ENCODE measurements at places on chromosomes 6 and 20.

- DNase-seq, result peak; percentile 25
Measured at GRCh38 chr6:112946051-112946450, 598.9 kb downstream of the RFPL4B start.

GRCh38 chr6:54981647-54982046 is 135.1 kb downstream of the FAM83B start:
- peak; percentile 94 for DNase-seq

DNA sequence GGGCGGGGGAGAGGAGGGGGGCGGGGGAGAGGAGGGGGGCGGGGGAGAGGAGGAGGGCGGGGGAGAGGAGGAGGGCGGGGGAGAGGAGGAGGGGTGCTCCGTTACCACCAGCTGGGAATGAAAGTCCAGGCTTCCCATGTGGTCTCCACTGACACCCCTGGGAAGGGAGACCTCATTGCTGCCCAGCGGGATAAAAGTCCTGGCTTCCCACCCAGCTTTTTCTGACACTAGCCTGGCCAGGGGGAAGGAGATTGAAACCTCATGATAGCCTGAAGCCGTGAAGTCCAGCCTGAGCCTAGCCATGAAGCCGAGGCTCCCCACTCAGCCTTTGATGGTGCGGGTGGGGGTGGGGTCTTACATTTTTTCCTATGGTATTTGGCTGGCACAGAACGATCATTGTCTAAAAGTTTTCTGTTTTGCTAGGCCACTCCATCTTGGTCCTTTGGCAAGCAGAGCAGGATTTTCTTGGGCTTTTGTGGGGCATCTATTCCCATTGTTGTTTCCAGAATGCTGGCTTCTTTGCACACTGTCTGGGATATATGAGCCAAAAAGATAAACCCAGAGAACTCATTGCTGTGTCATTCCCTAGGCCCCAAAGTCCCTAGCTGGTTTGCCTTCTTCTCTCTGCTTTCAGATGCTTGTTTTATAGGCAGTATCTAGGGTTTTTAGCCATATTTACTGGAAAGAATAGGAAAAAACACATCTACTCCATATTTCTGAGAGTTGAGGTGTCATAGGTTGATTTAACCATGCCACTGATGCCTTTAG is 67.9 kb upstream of the RNF24 start:
- peak; percentile 27 for DNase-seq

DNA sequence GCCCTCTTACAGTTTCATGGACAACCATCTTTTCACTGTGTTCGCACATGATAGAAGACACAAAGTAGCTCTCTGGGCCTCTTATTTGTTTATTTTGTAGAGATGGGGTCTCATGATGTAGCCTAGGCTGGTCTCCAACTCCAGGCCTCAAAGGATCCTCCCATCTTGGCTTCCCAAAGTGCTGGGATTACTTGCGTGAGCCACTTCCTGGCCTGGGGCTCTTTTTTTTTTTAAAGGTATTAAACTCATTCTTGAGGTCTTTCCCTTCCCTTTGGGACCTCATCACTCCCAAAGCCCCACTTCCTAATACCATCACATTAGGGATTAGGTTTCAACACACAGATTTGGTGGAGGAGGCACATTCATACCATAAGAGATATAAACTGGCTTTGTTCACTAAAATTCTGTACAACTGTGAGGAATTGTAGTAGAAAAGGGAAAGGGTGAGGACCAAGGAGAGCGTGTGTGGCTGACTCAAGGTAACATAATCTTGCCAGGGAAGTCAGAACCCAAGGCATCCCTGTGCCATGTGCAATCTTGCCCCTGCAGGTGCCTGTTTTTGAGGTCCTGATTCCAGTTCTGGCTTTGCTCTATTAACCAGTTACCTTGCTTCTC is 45.5 kb downstream of the EIF2S2 start:
- DNase-seq, result peak; percentile 73

- DNase-seq, result no peak
Measured at GRCh38 chr6:155187106-155187505, 76.7 kb upstream of the CLDN20 start.

GRCh38 chr6:157644043-157644810 is 178.8 kb upstream of the SNX9 start:
- DNase-seq, result peak; percentile 22

DNA sequence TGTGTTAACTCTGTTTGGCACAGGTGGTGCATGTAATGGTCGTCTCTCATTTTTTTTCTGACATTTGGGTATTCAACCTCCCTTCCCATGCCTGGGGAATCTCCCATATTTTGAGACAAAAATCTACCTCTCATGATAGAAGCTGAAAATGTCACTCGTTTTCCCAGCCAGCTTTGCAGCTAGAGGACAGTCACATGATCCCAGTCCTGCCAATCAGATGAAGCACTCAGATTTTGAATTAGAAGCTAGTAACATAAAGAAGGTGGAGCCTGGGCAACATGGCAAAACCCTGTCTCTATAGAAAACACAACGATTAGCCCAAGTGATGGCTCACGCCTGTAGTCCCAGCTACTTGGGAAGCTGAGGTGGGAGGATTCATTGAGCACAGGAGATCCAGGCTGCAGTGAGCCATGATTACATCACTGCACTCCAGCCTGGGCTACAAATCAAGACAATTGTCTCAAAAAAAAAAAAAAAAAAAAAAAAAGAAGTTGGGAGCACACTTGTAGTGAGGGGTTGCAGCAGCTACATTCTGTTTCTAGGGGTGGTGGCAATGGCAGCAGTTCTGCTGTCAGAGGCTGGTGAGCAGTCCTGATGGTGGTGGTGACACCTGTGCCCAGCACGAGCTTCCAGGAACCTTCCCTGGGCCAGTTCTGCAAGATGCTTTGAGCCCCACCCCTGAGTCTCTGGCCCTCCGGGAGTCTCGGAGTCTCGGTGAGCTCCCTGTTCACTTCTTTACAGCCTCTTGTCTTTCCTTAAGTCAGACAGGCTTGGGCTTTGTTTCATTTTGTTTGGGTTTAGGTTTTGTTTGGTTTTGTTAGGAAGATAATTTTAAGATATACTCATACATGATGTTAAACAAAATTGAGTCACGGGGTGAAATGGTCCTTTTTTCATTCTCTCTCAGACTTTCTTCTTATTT is 94.1 kb upstream of the KCNG1 start:
- DNase-seq, result peak; percentile 19

GRCh38 chr6:64217721-64218620 is 582.4 kb downstream of the PHF3 start:
- peak; percentile 87 for DNase-seq

DNA sequence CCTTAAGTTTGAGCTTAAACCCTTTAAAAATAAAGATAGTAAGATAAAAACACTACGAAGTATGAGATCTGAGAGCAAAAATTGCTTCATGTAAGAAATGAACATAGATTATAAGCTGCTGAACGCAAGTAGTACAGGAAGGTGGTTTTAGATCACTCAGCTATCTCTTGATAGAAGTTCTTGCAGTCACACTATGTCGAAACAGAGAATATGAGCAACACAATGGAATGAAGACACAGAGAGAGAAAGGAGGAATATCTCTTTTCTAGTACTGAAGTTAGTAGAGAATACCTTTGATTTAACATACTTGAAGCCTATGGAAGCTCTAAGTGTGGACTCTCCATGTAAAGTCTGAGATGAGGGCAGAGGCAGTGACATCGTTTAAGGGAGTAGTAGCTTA is 162.7 kb downstream of the CDK19 start:
- DNase-seq, result no peak

DNA sequence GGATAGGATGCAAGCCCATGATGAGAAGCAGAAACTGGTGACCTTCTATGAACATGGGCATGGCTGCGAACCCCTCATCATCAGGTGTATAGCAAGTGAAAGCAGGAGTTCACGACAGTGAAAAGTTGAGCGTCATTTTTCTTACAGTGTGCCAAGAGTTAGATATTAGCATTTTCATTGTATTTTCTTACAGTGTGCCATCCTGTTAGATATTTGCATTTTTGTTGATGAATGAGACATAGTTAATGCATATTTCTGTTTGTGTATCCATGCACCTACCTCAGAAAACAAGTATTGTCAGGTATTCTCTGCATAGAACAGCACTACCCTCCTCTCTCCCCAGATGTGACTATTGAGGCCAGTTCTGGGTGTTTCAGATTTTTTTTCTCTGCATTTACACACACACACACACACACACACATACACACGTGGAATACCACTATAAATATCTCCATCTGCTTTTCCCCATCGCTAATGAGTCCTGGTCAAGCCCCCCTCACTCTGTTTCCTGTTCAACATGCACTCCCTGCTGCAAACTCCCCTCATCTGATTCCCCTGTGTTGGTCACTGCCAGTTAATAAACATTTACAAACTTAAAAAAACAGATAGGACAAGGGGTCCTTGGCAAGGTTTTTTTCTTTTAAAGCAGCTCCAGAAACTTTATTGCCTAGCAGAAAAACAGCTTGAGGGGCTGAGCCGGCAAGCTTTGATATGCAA is 41.7 kb downstream of the PLN start:
- DNase-seq, result peak; percentile 13

DNA sequence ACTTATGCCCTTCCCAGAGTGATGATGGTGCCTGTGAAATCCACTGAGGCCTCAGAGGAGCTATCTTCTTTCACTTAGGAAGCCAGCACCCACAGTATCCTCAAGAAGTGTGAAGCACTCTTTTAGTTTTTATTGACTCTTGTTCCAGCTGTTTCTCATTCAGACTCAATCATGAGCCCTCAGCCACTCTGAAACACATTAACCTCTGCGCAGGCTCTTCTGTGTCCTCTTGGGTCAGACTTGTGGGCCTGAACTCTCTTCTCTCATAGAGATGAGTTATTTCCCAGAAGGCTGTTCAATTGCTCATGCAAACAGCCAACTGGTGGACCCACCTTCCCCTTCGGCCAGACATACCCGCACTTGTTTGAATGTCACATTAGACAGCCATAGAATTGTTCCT is 27.8 kb upstream of the PREP start:
- no peak for DNase-seq

DNA sequence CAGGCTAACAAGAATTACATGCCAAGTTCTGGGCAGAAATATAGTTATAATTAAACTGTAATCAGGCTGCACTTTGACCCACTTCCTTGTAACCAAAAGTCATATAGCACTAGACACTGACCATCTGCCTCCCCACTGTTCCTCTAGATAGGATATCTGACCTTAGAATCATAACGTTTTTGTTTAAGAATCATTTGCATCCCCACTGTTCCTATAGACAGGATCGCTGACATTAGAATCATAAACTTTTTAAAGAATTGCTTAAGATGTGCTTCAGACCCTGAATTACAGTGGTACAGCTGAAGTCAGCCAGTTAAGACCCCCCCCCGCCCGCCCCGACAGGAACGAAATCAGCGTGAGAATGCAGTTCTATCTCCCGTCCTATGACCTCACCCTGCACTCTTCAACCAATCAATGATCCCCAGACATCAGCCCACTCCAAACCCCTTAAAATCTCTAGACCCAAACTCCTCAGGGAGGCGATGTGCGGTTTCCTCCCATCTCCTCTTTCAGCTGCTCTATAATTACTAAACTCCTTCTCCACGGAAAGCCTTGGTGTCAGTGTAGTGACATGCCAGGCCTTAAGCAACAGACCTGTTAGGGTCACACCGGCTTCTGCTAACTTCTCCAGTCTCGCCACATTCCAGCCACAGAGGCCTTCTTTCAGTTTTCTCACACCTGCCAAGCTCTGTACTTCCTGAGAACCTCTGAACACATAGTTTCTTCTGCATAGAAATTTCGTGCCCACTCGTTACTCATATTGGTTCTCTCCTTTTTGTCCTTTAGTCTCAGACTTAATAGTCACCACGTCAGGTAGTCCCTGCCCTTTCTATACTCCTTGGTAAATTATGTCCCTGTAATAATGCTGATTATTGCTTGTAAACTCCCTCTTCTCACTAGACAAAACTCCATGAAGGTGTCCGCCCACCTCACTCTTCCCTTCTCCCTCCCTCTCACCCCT is 93.5 kb downstream of the DTNBP1 start:
- no peak for DNase-seq

GRCh38 chr6:43972913-43973300 is 154.3 kb downstream of the MRPL14 start:
- peak; percentile 91 for DNase-seq

- no peak for DNase-seq
Measured at GRCh38 chr20:19108155-19108554, 104.3 kb upstream of the SLC24A3 start.

- no peak for DNase-seq
Measured at GRCh38 chr20:57747861-57748481, 38.2 kb upstream of the PMEPA1 start.

- no peak for DNase-seq
Measured at GRCh38 chr6:7341989-7342742, 29.2 kb upstream of the SSR1 start.

GRCh38 chr6:25005010-25005409 is 69.2 kb upstream of the RIPOR2 start:
- no peak for DNase-seq

DNA sequence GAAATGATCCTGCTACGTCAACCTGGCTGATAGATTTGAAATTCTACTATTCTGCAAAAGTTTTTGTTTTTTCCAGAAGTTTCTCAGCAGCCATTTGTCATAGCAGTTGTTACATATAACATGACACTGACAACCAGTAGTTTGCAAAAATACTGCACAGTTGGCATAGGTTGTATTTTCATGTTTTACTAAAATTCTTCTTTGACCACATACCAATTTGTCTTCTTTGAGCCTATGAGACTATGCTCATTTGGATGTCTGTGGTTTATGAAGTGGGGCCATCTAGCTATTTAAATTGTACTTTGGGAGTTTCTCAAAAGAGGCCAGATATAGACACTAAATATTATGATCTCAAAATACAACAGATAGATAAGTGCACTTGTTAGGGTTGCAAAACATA is 104.9 kb upstream of the PREP start:
- peak; percentile 81 for DNase-seq

GRCh38 chr6:145895802-145896201 is 68.4 kb downstream of the SHPRH start:
- no peak for DNase-seq

GRCh38 chr6:135987226-135987625 is 135.7 kb downstream of the PDE7B start:
- no peak for DNase-seq
